C1 segment of cervical spinal cord (tissue), 14 donors: ENCODE measurements at places on chromosomes 5 and 9.
A peak's percentile ranks its signal among the peaks of the same experiment; 100 is the strongest.

DNA sequence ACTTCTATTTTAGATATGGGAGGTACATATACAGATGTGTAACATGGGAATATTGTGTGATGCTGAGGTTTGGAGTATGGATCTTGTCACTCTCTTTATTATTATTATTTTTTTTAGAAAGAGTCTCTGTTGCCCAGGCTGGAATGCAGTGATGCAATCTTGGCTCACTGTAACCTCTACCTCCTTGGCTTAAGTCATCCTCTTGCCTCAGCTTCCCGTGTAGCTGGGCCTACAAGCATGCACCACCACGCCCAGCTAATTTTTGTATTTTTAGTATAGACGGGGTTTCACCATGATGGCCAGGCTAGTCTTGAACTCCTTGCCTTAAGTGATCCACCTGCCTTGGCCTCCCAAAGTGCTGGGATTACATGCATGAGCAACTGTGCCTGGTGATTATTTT lies 138.4 kb upstream of the SLC28A3 start:
- DNase-seq: no peak

DNA sequence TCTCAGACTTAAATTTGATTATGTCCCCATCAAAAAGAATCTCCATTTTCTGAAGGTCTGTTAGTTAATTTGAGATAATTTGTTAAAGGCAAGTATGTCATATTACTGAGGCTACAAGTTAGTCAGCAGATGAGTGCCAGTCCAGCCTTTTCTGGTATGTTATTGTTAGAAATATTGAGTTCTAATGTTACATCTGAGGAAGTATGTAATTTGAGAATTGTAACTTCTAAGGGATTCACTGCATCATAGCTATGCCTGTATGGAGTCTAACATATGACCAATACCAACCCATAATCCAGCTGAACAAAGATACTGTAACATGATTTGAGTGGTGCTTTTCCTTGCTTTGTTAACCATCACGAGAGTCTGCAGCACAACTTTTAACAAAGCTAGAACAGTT lies 13.9 kb downstream of the SLC23A1 start:
- no peak for DNase-seq

- no peak for DNase-seq
Measured at GRCh38 chr5:58800861-58801540, 218.1 kb downstream of the RAB3C start.

- peak; percentile 23 for DNase-seq
Measured at GRCh38 chr5:163695830-163696578, 190.6 kb downstream of the MAT2B start.

DNA sequence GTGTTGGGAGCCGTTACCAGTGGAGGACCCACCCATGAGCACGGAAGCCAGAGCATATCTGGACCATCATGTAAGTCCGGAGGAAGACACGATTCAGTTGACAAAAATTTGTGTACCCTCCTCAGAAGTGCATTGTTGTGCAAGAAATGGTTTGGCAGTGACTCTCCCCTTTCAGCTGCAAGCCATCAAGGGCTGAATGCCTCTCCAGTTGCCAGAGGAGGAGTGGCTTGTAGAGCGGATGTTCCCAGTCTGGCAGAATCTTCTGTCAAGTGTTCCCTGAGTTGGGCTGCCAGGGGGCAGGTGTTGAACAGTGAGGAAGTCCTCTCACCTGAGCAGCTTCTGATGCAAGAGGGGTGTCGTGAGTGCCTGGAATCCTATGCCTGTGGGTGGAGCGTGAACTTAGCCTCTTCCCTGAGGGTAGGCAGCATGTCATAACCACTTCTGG lies 27.6 kb upstream of the CDKN2AIPNL start:
- peak; percentile 20 for DNase-seq

DNA sequence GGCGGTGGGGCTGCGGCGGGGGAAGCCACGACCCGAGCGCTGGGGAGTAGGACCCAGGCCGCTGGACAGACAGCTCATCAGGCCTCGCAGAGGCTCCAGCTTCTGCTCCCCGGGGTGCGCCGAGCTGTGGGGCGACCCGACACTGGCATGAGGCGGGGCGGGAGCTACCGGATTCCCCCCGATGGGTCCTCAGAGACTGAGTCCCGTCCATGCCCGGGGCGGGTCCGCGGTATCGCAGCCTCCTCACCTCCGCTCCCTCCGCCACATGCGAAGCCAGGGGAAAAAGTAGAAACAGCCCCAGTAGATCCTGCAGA lies 2.6 kb upstream of the CCL27 start:
- no peak for DNase-seq

- no peak for DNase-seq
Measured at GRCh38 chr5:15002173-15002572, 130.6 kb upstream of the ANKH start.

DNA sequence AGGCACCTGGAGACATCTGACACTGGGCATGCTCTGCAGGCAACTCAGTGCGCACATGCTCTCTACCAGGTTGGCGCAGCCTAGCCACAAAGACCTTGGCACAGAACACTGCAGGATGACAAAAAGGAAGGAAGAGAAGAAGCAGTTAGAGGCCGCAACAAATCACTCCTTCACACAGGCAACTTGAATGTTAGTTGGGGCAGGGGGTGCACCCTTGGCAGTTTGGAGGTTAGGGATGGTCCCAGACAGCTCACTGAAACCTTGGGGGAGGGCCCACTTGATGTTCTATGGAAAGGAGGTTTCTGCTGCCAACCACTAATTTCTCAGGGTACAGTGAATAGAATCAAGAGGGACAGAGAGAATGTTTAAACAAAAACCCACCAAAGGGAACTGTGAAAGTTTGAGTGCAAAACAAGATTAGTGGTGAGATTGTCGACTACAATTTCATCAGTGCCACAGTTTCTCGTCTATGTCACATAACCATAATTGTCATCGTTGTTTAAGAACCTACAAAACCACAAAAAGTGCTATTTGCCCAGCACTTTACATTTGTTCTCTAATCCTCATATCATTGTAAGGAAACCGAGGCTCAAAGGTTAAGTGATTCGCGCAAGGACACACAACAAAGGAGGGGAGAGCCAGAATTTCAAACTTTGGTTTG lies 48.7 kb downstream of the FBXW11 start:
- no peak for DNase-seq

- DNase-seq: no peak
Measured at GRCh38 chr5:102277144-102277543, 18.9 kb downstream of the SLCO4C1 start.

- no peak for DNase-seq
Measured at GRCh38 chr9:82254646-82255367, 266.2 kb downstream of the SPATA31D1 start.

DNA sequence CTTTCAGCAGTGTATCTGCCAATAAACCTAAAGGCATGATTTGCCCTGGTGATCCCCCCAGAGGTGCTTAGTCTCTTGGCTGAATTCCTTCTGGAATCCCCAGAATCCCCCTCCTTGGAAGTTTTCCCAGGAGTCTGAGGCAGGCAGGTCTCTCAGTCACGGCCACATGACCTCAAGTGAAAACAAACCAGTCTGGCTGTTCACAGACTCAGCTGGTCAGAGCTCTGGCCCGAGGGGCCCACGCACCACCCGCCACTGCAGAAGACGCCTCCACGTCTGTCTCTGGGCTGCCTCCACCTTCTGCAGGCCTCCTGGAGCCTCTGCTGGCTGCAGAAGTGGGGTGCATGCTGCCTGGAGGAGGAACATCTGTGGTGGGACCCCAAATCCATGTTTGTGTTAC lies 52.5 kb downstream of the HRH2 start:
- no peak for DNase-seq

- DNase-seq: no peak
Measured at GRCh38 chr9:136665704-136666371, 3.1 kb downstream of the EGFL7 start.
